ENCODE measurements at places on chromosomes 4 and X.

DNA sequence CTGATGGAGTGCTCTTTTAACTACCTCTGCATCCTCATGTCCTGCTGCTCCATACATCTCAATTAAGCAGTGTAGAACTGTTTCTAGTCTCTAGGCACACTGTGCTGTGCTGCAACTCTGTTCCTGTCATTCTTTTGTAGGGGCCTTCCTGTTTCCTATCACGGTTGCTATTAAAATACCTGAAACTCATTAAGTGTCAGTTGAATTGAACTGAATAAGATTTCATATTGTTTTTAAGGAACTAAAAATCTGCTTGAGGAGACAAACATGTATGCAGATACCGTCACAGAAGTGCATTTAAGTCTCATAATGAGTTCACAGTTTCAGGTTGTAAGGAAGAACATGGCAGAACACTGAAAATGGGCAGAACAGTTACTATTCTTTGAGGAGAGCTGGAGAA, 170.1 kb downstream of the LARP7 start:
- DNase-seq, result no peak

DNA sequence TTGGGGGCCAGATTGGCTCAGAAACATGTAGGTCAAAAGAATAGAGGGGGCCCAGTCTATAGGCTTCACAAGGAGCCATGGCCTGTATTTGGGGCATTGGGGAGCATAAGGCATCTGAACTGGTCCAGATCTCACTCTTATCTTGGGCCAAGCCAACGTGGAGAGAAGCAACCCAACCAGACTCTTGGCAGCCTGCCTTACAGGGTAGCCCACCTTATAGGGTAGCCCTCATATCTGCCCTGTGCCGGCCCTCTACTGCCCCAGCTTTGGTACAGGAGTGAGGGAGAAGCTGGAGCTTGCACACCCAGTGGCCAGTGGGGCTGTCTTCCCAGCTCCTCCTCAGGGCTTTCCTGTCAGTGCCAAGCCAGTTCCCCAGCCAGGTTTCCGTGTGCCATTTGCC, 142.2 kb downstream of the AMMECR1 start:
- no peak for DNase-seq

GRCh38 chr4:7868892-7869471, 70.7 kb downstream of the AFAP1 start:
- no peak for DNase-seq

- no peak for DNase-seq
Measured at GRCh38 chr4:151783867-151784266, 23.1 kb upstream of the GATB start.

DNA sequence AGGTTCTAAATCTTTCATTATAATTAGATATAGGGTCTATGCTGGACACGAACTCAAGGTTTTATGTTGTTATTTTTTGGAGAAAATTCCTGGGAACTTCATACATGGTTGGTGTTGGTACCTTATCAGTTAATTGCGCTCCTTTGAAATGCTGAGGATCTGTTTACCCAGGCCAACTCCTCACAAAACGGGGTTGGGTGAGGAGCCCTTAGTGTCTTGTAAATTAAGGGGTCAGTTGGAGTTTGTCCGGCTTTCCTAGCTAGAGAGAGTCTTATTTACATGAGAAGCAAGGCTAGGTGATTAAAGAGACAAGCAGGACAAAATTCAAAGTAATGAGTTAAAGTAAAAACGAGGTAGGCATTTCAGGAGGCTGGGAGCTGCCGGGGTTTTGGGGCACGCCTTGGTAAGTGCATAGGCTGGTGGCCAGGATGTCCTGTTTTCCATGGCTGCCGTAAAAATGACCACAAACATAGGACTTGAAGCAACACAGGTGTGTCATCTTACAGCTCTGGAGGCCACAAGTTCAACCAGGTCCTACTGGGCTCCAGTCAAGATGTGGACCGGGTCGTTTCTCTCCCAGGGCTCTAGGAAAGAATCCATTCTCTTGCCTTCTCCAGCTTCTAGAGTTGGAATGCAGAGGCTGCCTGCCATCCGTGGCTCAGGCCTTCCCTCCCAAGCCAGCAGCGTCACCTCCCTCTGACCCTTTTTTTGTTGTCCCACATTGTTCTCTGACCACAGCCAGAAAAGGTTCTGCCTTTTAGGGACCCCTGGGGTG, 19.8 kb downstream of the PSAPL1 start:
- no peak for DNase-seq

DNA sequence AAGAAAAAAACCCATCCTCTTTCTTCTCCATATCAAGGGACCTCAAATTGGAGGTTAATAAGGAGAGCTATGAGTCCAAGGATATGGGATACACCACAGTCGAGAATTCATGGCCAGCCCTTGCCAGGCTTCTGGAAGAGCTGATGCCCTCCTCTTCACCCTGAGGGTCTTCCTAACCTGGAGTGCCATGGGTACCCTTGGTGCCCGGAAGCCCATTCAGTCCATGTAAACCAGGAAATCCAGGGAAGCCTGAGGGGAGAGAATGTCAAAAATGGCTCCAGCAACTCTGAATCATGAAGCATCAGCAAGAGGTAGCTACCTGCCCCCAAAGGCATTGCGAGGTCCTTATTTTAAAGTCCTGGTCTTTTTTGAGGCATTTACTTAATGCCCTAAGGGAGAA, 78.2 kb downstream of the ATG4A start:
- no peak for DNase-seq

GRCh38 chrX:131650637-131651410, 107.0 kb downstream of the OR13H1 start:
- DNase-seq, result no peak

DNA sequence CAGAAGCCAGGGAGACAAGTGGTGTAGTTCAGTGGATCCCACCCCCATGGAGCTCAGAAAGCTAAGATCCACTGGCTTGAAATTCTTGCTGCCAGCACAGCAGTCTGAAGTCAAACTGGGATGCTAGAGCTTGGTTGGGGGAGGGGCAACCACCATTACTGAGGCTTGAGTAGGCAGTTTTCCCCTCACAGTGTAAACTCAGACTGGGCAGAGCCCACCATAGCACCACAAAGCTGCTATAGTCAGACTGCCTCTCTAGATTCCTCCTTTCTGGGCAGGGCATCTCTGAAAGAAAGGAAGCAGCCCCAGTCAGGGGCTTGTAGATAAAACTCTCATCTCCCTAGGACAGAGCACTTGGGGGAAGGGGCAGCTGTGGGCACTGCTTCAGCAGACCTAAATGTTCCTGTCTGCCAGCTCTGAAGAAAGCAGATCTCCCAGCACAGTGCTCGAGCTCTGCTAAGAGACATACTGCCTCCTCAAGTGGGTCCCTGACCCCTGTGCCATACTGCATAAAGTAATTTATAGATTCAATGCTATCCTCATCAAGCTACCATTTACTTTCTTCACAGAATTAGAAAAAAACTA, 163.2 kb downstream of the HHIP start:
- no peak for DNase-seq

DNA sequence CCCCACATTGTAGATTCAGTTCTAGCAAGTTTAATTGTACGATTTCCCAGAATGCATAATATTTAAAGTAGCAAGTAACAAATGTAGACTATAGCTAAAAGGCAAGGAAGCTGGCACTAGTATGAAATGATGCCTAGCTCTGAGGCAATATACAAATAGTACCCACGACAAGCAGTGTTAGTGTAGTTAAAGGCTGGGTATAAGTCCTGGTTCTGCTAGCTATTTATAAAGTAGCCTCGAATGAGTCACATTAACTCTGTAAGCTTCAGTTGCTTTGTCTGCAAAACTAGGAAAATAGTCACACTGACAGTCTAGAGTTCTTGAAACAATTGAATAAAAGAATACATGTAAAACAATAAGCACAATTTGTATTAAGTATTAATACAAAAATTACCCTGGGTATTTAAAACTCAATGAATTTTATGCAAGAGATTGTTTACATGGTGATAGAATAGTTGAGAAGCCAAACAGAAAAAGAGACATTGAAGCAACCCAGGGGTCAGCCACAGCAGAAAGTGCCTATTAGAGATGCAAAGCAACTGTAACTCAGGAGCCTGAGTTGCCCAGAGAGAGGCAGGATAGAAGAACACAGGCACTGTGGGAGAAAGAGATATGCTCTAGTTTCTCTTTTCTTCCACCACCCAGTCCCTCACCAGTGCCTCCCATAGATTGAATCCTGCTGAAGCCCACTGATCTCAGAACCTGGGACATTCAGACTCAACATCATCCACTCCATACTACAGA, 949.0 kb downstream of the C4orf33 start:
- DNase-seq, result no peak

DNA sequence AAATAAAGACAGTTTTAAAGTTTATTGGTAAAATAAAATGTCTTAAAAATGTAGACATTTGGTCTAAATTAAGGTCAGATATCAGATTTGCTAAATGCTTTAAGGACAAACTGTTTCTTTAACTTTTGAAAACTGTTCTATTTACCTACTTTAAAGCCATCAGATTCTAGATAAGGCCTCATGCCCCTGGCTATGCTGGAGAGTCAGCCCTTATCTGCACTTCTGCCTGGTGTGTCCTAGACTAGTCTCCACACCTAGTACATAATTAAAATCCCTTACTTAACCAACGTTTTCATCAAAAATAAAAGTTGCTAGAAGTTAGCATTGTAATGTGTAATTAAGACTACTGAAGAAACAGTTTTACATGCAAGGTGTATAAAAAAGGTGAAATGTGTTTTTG, 25.6 kb downstream of the HSD17B11 start:
- DNase-seq, result no peak

- no peak for DNase-seq
Measured at GRCh38 chr4:78250500-78250899, 193.4 kb downstream of the FRAS1 start.

DNA sequence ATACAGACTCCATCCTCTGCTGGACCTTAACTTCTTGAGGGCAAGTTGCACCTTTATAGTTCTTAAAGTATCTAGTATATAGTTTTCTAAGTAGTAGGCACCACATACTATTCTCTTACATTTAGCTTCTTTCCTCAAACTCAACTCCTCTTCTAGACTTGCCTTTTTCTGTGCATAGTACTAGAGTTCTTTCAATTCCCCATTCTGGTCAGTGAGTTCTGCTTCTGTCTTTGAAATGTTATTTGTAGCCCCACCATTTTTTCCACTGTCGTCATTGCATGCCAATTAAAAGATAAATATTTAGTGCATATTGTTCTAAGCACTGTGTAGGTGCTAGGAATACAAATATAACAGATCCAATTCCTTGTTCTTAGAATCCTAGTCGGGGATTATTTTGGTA, 31.6 kb downstream of the CDKL5 start:
- no peak for DNase-seq

- no peak for DNase-seq
Measured at GRCh38 chrX:103565197-103565596, 20.1 kb upstream of the TCEAL4 start.

DNA sequence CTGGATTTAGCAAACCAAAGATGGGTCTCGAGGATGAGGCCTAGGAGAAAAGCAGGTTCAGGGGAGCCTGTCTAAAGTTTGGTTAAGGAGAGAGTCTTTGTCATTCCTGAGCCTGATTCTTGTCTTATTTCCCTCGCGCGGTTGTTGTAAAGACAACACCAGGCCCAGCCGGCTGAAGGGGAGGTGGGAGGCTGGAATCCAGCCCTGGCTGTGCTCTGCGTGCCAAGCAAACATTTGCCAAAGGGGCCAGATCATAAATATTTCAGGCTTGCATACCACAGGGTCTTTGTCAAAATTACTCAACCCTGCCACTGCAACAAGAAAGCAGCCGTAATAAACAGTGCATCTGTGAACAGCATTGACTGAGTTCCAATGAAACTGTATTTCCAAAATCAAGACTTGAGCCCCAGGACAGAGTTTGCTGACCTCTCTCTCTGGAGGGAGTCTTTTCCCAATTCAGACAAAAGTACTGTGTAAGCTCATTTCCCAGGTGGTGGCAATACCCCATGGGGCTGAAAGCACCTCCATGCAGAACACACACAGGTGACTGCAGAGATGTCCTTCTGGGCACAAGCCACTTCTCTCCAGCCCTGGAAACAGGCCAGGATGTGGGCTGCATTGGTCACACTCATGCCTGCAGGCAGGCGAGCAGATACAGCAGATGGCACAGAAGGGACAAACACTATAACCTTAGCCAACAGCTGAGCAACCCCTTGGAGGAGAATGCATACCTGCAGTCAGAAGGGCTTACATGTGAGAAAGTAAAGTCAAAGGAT, 320.3 kb downstream of the STK32B start:
- DNase-seq, result no peak

- DNase-seq, result no peak
Measured at GRCh38 chrX:14729058-14729457, 143.8 kb downstream of the FANCB start.

GRCh38 chrX:132263127-132263526, 43.9 kb upstream of the RAP2C start:
- no peak for DNase-seq

DNA sequence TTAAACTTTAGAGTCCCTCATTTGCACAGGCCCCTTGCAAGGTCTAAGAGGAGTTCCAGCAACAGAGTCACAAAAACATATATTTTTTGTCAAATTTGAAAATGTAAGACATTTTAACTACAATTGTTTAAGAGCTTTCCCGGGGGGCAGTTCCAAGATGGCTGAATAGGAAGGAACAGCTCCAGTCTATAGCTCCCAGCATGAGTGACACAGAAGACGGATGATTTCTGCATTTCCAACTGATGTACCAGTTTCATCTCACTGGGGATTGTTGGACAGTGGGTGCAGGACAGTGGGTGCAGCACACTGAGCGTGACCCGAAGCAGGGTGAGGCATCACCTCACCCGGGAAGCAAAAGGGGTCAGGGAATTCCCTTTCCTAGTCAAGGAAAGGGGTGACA, 71.4 kb upstream of the NMU start:
- no peak for DNase-seq

DNA sequence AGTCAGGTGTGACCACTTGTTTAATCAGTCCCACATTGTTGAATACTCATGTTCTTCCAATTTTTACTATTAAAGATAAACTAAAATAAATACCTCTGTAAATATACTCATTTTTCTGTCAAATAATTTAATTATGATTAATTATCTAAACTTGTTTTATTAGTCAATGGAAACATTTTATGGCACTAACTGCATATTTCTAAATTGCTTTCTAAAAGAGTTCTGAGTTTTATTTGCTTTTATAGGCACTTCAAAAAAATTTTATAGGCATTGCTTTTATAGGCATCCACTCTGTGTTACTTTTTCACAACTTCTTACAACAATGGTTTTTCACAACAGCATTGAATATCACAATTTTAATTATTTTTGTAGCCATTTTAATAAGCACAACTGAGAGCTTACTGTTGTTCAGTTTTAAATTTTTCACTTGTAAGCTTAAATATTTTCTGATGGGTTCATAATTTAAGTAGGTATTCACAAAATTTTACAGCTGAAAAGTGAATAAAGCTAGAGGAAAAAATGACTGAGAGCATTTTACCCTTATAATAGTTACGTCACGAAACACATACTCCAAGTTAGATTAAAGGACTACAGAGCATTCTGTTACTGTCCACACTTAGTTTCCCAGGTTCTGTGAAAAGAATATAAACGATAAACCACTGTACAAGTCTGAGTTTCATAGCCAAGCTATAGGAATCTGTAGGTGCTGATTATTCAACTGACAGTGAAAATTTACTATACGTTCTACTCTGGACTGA, 140.8 kb upstream of the ETNPPL start:
- DNase-seq, result no peak

GRCh38 chrX:41289095-41289494, 44.9 kb upstream of the DDX3X start:
- DNase-seq, result no peak

Measured in hippocampal formation (tissue), 2 donors.